Pancreas (tissue), 10 donors: ENCODE measurements at places on chromosomes 5 and 9.

DNA sequence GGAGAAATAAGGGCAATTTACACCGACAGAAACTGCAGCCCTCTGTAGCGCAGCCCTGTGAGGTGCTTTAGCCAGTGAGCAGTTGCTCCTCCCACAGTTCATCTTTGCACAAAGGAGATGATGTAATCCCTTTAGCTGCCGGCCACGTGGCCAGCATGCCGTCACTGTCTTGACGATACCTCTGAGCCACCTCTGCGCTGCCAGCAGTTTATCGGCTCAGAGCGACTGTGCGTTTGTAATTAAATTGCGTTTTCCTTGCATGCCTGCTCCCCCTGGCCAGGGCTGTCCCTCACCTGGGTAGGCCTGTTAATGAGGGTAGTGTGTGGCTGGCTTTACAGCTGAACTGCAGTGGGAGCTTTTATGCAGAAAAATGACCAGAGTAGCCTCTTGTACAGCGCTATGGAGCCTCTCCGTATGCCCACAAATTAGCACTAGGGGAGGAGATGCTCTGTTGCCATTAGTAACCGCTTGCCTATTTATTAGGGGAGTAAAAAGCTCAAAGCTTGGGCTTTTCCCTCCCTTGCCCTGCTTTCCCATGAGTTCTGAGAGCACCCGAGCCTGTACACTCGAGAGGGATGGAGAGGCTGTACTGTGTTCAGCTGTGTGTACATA, 107.0 kb downstream of the TRIO start:
- DNase-seq = no peak

GRCh38 chr9:91933556-91934352, 16.3 kb downstream of the ROR2 start:
- no peak for DNase-seq

DNA sequence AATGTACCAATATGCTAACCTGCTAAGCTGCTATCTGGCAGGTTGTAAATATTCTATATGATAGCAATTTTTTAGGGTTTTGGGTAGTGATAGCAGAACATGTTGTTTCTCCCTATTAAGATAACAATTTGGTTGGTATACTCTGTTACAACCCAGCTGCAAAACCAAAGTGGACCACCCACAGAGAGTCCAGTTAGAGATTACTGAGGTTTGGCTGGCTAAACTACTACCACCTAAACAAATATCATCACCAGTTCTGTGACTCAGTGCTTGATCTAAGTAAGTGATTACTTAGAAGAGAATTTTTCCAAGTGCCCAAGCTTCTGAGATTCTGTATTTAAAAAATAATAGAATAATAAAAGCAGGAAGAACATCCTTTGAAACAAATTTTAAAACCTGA, 72.3 kb downstream of the XRCC4 start:
- no peak for DNase-seq

DNA sequence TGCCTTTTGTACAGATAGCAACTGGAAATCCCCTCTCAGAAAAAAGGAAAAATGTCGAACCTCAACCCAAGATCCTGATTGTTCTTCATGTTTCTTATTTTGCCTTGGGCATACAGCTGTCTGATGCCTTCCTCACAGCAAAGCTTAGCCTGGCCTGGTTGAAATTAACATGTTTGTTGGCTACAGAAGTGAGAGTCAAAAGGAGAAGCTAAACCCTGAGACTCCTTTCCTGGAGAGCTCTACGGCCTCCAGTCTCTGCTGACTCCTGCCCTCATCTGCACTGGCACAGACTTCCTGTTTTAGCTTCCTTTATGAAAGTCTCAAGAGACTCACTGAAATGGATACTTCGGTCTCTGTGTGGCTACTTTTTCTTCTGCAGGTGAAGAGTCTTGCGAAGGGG, 186.7 kb downstream of the PARP8 start:
- DNase-seq = no peak

- no peak for DNase-seq
These were observed 186.2 kb downstream of the GLIS3 start for GRCh38 chr9:4113711-4114110.

GRCh38 chr5:176995122-176995490, 11.5 kb downstream of the UIMC1 start:
- no peak for DNase-seq

DNA sequence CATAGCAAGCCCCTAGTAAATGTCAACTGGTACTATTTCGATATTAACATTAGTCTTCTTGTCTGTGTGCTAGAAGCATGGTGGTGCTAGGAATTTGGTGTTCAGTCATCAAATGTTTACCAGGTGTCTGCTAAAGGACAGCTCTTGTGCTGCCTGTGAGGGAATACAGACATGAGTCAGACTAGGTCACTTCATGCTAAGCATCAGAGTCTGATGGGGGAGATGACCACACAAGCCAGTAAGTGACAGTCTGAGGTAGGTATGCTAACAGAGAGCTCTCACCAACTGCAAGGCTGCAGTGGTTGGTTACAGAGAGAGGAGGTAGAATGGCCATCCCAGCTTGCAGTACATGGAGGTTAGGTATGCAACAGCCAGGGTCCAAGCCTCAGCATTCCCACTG, 320.9 kb downstream of the CDK5RAP2 start:
- no peak for DNase-seq

DNA sequence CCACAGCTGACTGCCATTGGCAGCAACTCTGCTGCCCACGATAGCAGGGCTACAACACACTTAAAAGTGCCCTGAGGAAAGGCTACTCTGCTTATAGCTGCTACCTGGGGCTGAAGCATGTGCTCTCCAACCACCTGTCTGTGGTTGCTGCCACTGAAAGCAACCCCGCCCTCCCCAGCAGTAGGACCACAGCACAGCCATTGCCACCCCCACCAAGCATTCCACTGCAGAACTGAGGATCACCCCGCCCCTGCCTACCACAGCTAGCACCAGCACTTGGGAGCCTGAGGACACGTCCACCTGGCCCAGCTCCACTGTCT, 85.8 kb downstream of the LPAR1 start:
- DNase-seq = no peak

- DNase-seq = no peak
These were observed 53.9 kb upstream of the EFNA5 start for GRCh38 chr5:107724642-107725041.

- no peak for DNase-seq
These were observed 84.8 kb downstream of the CAMK4 start for GRCh38 chr5:111308951-111309350.

GRCh38 chr9:125970340-125970739, 223.2 kb downstream of the PBX3 start:
- no peak for DNase-seq

- DNase-seq = no peak
These were observed 53.3 kb downstream of the PRRC2B start for GRCh38 chr9:131447148-131447547.

- peak; percentile 55 for DNase-seq
These were observed 32.2 kb downstream of the EXD3 start for GRCh38 chr9:137390553-137391410.

- no peak for DNase-seq
These were observed 184.6 kb downstream of the AUH start for GRCh38 chr9:91177081-91177480.

DNA sequence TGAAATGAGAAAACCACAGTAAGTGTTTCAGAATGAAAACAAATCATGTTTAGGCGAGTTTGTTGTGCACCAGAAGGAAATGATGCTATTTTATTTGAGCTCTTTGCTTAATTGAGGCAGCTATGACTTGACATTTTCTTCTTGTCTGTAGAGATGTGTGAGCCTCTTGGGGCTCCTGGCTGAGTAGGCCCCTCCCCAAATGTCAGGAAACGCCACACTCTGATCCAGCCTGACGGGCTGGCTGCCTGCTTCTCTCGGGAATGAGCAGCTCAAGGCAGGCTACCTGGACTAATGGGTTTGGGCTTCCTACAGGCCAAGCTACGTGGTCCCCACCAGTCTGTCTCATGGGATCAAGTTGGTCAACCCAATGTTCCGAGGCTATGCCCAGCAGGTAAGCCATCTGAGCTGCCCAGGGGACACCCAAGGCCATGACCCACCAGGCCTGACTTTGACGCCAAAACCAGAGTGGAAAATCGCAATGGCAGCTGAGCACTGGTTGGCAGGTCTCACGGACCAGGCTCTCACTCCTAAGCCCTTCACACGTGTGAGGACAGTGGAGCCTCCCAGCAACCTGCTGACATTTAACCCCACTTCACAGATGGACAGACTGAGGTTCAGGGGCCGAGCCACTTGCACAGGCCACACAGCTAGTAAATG, 29.9 kb downstream of the USP20 start:
- no peak for DNase-seq

DNA sequence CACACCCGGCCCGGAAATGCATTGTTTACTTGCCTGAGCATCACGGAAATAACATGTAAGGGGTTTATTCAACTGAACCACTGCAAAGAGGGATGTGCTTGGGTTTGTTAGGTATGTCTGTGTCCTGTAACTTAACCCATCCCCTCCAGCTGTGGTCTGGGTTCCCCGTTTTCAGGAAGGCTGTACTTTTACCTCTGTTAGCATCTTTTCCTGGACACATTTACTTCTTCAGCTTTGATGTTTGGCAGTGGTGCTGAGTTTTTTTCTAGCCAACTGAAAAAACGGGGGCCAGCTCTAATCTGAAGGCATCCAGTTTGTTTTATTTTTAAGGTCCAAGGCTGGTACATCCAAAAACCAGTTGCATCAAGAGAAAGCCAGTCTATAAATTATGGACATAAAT, 561.8 kb downstream of the BNC2 start:
- no peak for DNase-seq

DNA sequence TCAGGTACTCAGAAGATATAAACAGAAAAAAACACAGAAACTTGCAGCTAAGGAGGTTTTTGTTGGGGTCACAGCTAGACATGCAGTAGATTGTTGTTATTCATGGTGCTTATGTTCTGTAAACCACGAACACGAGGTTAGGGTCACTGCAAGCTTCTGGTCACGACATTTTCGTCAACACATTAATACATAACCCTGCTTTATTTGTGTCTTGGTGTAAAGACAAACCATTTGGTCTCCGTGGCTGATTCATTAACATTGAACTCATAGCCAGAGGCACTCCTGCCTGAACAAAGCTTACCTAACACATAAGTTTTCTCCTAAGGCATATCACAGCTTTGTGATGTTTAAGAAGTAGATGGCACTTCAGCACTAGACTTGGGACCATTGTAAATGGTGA, 16.9 kb downstream of the TEK start:
- DNase-seq = no peak

DNA sequence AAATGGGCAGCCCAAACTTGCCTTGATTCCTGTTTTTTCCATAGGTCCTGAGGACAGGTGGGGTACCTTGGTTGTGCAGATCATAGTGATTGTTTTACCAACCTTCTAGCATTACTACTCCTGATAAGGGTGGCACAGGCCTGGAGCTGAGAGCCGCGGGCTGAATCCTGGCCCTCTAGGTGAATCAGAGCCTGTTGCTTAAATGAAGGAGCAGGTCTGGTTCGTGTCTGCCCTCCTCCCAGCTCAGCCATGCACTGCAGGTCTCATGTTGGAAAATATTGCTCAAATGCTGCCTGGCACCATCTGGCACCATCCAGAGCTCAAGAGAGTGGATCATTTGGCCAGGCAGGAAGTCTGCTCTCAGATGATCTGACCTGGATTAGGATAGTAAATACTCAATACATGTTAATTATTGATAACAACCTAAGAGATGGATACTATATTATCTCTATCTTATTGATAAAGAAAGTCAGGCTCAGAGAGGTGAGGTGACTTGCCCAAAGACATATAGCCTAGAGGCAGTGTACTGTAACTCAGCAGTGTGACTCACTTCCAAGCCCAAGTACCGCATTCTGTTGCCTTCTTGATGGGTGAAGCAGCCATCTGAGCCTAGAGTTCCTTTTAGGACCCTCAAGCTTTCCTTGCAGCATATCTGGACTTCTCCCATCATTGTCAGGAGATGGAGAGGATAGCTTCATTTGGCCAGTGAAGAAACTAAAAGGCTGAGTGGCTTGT, 104.3 kb upstream of the PITX1 start:
- DNase-seq = no peak

GRCh38 chr9:3032898-3033297, 189.0 kb upstream of the PUM3 start:
- no peak for DNase-seq

- no peak for DNase-seq
These were observed 46.5 kb upstream of the MCTP1 start for GRCh38 chr5:95331358-95331757.

DNA sequence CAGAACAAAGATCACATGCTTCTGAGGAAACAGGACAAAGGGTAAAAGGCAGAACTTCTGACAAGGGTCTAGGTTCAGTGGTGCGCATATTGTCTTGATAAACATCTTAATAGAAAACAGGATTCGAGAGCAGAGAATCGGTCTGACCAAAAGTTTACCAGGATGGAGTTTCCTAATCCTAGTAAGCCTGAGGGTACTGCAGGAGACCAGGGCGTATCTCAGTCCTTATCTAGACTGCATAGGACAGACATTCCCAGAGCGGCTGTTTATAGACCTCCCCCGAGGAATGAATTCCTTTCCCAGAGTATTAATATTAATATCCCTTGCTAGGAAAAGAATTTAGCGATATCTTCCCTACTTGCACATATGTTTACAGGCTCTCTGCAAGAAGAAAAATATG, 32.4 kb upstream of the TNFSF8 start:
- no peak for DNase-seq

DNA sequence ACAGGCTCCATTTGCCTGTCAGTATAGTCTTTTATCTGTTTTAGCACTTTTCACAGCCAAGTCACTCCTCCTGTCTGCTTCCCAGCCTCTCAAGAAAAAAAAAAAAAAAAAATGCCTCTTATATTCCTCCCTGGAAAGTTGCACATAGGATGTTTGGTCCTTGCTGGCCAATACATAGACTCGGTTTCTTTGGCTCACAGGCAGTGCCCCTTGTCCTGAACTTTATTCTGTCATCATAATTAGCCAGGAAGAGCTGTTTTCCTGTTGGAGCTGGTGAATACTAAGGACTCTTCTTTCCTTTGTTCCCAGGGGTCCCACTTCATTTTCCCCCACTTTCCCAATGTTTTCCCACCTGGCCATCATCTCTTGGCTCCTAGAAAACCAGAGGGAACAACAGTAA, 191.2 kb downstream of the NR3C1 start:
- no peak for DNase-seq

DNA sequence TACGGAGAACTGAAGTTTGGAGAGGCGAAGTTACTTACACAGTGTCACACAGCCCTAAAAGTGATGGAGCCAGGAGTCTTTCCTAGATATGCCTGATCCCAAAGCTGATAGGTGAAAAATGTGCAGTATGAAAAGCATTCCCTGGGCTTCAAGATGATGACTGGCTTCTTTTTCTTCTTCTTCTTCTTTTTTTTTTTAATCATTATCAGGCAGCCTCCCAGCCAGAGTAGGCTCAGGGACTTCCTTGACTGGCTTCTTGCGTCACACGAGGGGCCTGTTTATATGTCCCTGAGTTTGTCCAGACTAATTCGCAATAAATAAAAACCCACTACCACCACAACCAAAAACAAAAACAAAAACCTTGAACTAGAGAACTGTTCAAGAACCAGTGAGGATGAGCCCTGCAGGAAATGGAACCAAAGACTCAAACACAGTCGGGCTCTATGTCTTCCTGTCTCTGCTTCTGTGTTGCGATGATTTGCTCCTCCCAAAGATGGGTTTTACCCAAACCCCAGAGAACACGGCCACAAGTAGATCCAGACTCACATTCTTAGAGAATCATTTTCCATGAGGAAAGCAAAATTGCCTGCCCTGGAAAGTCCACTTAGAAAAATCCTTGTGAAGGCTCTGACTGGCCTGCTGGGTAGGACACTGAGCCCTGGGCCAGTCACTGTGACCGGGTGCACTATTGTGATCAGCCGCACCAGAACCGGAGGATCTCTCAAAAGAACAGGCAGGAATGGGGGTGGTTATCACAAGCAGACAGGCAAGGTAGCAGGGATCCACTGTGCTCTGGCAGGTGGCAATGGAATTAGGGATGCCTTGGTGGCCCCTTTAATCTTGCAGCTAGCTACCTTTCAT, 38.0 kb upstream of the ADAM19 start:
- no peak for DNase-seq

- DNase-seq = no peak
These were observed 15.1 kb downstream of the LPAR1 start for GRCh38 chr9:111023128-111023527.
